Anterior cingulate cortex (tissue), 58 donors: ENCODE measurements at places on chromosomes 5 and 9.
A peak's percentile ranks its signal among the peaks of the same experiment; 100 is the strongest.

GRCh38 chr5:126066836-126067235, 356.4 kb upstream of the GRAMD2B start:
- no peak for DNase-seq

- DNase-seq, result no peak
Observed at GRCh38 chr5:72695659-72696058, 120.8 kb upstream of the TNPO1 start.

- DNase-seq, result no peak
Observed at GRCh38 chr9:127530206-127530941, 79.1 kb downstream of the LRSAM1 start.

GRCh38 chr5:66344544-66344943, 200.4 kb downstream of the SREK1 start:
- no peak for DNase-seq

DNA sequence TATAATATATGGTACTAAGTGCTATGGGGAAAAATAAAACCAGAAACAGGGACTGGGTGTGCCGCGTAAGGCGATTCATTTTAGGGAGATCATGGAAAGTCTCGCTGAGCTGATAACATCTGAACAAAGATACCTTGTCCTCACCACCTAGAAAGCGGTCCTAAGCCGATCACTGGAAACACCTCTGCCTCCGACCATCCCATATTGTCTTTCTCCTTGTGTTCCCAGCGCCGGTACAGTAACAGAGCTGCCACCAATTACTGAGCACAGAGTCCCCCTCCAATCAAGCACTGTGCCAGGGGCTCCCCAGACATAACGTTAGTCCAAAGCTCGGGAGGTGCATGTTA, 704 bp downstream of the CCDC112 start:
- DNase-seq, result no peak

- DNase-seq, result no peak
Observed at GRCh38 chr5:18159331-18159730, 525.1 kb downstream of the TAF11L14 start.

GRCh38 chr9:14533867-14534640, 159.2 kb downstream of the ZDHHC21 start:
- DNase-seq, result no peak

- DNase-seq, result no peak
Observed at GRCh38 chr5:108046955-108047670, 334.8 kb downstream of the FBXL17 start.

DNA sequence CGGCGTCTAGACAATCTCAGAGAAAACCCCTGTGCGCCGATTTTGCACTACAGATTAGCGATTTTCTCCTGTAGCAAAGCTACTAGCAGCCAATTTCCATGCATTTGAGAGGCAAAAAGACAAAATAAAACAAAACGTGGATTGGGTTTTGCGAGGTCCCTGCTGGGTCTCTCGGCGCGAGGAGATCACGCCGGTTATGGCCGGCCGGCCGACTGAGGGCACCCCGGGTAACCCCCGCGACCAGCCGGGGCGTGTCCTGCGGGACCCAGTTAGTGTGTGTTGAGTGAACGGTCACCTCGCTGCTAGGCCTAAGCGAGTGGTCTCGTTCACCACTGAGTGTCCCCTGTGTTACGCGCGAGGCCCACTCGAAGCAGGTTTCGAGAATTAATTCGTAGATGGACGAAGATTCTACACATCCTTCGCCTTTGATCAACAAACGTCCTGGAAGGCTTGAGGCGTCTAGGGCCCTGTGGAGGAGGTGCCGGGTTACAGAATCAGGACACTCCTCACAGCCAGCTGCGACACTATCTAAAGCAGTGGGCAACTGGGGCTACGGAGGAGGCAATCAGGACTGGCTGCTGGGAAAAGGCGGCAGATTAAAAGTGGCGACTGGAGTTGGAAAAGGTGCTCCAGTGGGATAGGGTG, 764 bp upstream of the VDAC1 start:
- peak; percentile 33 for DNase-seq

GRCh38 chr9:16879416-16879815, 8.9 kb upstream of the BNC2 start:
- no peak for DNase-seq

DNA sequence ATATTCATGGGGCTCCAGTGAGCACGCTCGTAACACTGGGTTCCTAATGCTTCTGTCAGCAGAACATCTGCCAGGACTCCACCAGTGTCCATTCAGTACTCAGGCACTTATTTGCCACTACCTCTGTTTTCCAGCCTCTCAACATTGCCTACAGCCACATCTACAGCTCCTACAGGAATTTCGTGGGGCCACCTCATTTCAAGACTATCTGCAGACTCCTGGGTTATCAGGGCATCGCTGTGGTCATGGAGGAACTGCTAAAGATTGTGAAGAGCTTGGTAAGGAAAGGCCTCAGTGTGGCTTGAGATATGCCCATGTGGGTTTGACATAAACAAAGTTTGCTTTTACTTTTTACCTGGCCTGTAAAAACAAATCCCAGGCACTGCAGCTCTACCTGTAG, 92.9 kb downstream of the CYFIP2 start:
- DNase-seq, result no peak

DNA sequence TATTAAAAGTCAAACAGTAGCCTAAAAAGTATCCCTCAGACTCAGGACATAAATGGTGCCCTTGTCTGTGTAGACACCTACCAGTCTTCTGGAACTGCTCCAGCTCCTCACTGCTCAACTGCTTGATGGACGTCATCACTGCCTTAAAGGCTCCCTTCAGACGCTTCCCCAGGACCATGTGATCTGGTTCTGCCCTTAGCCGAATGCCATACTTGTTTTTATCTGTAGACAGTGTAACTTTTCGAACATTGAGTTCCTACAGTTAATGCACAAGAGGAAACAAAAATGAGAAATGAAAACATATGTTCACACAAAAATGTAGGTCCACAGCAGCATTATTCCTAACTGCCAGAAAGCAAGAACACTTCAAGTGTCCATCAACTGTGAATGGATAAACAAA, 46.2 kb downstream of the IARS1 start:
- no peak for DNase-seq

DNA sequence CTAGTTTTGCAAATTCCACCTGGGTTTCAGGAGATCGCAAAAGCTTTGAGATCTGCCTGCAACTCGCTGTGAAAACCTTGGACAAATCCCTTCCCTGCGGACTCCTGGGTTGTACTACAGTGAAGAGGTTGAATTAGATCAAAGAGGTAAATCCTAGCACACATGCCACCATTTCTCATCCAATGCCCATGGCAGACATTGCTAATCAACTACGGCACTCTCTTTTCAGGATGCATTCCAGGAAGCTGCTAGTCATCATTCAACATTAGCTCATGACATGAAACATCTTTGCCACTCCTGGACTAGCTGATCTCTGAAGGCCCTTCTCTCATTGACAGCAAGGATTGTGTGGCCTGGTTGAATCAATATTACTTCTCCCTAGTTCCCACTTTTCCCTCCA, 46.1 kb downstream of the PCDH1 start:
- no peak for DNase-seq

DNA sequence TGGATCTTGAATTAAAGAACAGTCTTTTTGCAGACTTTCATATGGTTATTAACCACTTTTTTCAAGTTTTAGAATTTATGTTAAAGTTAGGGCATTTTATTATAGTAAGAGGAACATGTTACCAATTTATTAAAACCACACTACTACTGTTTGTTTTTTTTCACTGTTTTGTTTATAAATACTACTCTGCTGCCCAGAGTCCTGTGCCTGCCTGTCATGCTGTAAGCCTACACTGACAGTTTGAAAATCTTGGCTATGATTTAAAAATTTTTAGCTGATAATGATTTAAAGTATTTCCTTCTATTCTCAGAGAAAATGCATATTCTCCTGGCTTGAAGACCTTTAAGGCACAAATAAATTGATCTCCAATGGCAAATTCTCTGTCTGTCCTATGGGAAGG, 128.7 kb downstream of the RPS23 start:
- no peak for DNase-seq

DNA sequence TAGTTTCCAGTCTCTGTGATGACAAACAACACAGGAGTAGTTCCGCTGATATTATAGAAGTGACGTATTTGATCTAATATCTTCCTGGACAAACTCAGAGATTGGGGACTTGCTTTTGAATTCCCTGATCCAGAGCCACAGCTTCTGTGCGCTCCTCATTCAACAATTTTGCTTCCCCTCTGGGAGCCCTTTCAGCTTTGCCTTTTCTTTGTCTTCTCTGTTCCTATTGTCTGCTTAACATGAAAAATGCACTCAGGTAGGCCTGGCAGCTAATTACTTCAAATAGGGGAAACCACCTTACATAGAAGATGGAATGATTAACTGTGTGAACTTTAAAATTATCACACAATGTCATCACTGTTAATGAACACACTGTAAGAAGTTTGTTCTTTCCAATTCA, 192.9 kb downstream of the EPB41L4A start:
- no peak for DNase-seq

DNA sequence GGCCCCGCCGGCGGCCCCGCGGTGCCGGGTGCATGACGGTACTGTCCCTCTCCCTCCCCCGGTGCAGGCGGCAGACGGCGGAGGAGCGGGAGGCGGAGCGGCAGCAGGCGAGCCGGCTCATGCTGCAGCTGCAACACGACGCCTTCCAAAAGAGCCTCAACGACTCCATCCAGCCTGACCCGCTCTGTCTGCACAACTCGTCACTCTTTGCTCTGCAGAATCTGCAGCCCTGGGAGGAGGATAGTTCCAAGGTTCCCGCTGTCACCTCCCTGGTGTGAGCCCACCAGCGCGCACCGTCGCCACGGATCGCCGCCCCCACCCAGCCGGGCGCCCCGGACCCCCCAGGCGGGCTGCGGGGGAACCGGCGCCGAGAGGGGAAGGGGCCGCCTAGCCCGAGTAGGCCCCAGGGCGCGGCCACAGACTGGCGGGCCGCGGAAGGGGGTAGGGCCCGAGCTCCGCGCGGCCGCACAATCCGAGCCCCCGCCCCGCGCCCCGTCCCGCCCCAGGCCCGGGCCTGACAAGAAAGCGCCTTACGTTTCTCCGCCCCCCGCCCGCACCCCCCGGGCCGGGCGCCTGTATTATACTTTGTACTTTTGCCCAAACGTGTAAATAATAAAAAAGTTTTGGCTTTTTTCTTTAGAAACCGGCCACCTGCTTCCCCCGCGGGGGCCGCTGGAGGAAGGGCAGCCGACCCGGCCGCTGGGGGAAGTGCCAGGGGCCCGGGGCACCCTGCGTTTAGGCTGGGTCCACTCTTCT, 2.5 kb downstream of the TLX3 start:
- no peak for DNase-seq

- no peak for DNase-seq
Observed at GRCh38 chr5:159184858-159185381, 24.4 kb downstream of the RNF145 start.

GRCh38 chr5:72605632-72606031, 98.4 kb upstream of the ZNF366 start:
- DNase-seq, result no peak

- no peak for DNase-seq
Observed at GRCh38 chr9:114954956-114955582, 24.7 kb upstream of the TNFSF8 start.

DNA sequence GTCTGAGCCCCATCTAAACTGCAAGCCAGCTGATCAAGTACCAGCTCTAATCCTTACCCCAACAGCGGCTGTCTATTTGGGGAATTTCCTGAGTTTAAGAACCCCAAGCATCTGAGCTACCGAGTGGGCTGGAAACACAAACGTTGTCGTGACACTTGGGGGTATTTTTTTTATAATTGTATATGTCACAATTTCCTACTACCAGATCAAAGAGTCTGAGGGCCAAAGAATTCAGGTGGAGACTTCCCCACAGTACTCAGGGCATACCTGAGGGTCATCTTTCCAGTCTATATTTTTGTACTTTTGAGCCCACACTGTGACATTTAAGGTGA, 42.8 kb downstream of the PTTG1 start:
- no peak for DNase-seq

GRCh38 chr9:130237763-130238524, 27.6 kb upstream of the HMCN2 start:
- DNase-seq, result no peak

GRCh38 chr5:53130266-53130665, 20.7 kb upstream of the MOCS2 start:
- no peak for DNase-seq

DNA sequence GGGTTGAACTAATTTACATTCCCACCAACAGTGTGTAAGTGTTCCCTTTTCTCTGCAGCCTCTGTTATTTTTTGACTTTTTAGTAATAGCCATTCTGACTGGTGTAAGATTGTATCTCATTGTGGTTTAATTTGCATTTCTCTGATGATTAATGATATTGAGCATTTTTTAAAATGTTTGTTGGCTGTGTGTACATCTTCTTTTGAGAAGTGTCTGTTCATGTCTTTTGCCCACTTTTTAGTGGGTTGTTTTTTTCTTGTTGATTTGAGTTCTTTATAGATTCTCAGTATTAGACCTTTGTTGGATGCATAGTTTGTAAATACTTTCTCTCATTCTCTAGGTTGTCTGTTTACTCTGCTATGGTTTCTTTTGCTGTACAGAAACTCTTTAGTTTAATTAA, 101.6 kb downstream of the NIPBL start:
- no peak for DNase-seq

GRCh38 chr5:9507974-9508373, 37.9 kb downstream of the SEMA5A start:
- DNase-seq, result no peak
